Activated CD4-positive, alpha-beta T cell treated with anti-CD3 and anti-CD28 coated beads for 4 hours (primary cell): ENCODE measurements at places on chromosomes 6 and 20.

DNA sequence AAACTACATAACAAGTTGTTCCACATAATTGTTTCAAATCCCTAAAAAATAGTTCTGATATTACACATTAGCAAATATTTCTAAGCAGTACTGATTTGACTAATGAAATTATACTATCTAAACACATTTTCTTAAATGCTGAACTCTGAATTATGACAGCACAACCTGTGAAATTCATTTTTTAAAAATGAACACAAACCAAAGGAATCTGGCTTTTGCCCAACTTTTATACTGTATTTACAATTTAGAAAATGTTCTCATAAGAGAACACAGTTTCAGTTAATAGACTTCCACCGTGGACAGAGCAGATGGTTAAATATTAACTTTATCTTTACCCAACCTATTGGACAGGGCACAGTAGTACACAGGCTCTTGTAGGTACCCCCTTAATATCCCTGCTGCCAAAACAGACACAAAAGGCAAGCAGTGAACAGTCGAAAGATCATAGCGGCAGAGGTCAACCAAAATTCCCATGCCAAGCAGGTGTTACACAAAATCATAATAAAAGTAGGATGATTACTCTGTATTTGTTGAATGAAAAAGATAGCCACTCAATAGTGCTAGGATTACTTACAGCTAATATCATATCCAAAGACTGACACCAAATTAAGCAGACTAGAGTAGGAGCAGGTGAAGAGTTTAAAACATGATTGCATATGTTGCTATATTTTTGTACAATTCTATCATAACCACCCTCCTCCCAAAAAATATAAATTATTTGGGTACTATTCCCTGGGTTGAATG is 122.5 kb downstream of the RNGTT start:
- no peak for DNase-seq

- no peak for DNase-seq
These were observed 98.0 kb downstream of the FNDC1 start for GRCh38 chr6:159267165-159267564.

- DNase-seq = no peak
These were observed 65.9 kb downstream of the DLL1 start for GRCh38 chr6:170224694-170225660.

DNA sequence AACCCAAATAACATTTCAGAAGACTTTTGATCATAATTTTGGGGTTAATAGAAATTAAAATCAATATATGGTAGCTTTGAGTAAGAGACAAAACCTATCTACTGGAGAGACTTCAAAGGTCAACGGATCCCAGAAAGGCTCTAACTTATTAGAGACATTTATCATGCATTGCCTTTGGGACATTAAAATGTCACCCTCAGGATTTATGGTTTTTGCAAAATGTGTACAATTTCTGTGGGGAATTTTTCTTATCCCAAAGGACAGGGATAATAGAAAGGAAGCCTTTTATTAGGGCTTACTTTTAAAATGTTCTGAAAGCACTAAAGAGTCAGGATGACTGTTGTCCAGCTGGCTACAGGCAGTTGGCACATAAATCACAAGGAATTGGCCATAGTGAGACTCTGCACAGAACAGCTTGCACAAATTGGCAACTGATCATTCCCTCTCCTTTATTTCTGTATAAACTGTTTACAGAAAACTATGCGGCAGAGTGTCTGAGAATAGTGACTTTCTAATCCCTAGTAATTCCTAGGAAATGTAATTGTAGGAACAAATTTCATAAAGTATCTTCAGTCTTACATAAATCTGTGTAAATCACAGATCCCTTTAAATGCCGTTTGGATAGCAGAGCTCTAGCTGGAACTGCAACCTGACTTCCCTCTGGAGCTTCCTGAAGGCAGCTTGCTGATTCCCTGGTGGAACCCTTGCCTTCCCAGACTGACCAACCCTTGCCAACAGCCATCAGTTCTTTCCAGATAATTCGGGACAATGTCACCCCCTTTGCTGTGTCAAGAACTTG is 201.1 kb upstream of the PREP start:
- DNase-seq = no peak

DNA sequence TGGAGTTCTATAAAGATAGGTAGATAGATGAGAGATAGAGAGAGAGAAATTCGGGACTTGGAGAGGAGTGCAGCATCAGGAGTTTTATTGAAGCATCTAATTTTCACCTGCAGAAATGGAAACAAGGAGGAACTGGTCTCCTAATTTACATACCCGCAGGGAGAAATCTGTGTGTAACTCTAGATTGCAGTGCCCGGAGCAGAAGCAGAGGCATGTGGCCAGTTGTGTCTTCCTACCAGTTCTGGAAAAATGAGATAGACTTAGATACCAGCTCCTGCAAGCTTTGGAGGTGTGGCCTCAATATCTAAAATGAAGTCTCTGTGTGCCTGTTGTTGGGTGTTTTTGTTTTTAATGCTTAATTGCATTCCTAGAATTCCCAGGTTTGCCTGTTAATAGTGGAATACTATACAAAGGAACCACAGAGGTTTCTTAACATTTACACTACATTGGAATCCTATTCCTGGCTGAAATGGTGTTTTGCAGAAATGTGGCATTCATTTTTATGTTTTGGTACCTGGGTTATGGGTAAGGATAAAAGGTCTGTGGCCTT is 57.4 kb downstream of the DTD1 start:
- no peak for DNase-seq

GRCh38 chr6:82331031-82331773 is 32.4 kb upstream of the TPBG start:
- no peak for DNase-seq

DNA sequence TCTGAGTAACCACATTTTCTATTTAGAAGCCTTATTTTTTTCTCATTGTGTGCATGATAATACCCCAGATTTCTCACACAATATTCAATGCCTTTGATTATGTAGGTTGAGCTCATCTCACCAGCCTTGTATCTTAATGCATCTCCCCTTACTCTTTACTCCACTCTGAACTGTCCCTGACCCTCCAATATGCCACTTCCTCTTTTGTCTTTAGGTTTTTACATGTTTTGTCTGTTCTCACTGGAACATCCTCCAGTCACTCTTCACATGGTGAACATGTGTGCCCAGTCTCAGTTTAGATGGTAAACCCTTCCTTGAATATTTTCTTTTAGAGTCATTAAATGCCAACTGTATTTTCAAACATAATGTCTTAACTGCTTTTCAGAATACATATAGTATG is 392.9 kb upstream of the IMPG1 start:
- DNase-seq = no peak

- peak; percentile 2 for DNase-seq
These were observed at the start of gene ELOVL2 for GRCh38 chr6:11043961-11044711. TSS of gene ELOVL2 (minus strand) at chr6:11044305. CDS start at chr6:11044230, 75 bp downstream.

DNA sequence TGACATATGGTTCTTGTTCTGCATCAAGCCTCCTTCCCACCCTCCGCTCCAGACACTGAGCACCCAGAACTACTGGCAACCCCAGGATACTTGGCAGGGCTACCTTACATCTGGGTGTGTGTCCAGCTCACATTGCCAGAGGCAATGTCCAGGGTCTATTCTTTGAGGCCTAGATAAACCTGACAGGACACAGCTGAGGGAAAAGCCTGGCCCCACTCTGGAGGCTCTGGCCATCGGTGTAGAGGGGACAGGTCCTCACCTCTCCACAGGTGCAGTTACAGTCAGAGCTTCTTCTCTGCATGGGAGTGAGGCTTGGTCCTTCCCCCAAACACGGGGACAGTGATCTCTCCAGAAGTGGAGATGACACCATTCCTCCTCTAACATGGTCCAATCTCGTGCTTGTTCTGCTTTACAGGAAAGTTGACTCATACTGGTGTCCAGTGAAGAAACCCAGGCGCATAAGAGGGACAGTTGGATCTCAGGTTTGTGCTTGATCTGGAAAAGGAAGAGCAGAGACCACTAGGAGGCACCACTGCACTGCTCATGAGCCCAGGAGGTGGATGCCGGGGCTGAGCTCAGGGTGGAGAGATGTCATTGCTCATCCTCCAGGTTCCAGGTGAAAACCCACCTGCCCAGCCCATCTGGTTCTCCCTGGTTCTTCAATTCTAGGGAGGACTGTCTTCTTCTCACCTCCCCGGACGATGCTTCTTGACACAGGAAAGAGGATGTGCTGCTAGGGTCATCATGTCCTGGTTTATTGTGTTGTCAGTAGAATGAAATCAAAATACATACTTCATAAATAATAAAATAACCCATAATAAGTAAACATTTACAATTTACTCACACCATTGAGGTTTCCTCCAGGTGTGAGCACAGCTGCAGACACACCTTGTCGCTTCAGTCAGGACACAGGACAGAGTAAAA is 14.7 kb downstream of the HLA-F start:
- peak; percentile 75 for DNase-seq

DNA sequence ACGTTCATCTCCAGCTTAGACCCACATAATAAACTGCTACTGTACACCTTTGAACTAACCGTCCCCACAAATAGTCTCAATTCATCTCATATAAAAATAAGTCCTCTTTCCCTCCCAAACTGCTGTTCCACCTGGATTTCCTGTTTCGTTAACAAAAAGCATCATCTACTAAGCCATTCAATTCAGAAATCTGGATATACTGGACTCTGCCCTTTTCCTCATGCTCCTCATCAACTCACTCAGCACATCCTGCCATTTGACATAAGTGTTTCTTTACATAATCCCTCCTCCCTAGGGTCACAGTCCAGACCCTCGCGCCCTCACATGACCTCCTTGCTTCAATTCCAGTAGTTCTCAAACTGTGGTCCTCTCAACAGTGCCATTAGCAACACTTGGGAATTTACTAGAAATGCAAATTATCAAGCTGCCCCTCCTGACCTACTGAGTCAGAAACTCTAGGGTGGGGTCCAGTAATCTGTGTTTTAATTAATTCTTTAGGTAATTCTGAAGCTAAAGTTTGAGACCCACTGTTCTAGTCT is 4.5 kb downstream of the MKKS start:
- no peak for DNase-seq

DNA sequence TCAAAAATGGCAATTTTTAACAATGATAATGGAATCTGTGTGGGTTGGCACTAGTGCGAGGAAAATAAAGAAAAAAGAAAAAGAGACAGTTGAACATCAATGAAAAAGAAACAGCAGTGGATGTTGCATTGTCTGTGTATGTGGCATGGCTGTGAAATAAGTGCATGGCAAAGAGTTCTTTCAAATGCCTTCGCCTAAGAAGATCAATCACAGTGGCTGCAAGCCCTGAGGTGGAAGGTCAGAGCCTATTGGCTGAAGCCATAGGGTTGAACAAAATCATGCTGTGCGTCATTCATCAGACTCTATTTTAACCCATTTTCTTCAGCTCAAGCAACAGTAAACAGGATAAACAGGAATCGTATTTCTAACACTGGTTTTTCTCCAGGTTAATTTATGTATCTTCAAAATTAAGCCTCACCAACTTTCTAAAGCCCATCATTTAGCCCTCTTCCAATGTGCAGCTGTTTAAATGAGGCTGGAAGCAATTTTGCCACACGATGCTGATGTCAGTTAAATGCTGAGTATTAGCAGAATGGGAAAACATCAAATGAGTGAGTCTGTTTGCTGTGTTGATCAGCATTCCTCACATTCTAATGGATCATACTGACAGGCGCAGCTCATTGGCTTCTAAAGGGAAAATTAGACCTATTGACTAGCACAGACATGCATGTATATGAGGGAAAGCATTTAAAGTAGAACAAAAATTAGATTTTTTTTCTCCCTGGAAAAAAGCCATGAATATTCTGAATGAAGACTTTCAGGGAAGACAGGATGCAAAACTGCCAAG is 955.9 kb upstream of the EYS start:
- DNase-seq = no peak

GRCh38 chr20:20399531-20400500 is 31.9 kb downstream of the INSM1 start:
- DNase-seq = no peak

DNA sequence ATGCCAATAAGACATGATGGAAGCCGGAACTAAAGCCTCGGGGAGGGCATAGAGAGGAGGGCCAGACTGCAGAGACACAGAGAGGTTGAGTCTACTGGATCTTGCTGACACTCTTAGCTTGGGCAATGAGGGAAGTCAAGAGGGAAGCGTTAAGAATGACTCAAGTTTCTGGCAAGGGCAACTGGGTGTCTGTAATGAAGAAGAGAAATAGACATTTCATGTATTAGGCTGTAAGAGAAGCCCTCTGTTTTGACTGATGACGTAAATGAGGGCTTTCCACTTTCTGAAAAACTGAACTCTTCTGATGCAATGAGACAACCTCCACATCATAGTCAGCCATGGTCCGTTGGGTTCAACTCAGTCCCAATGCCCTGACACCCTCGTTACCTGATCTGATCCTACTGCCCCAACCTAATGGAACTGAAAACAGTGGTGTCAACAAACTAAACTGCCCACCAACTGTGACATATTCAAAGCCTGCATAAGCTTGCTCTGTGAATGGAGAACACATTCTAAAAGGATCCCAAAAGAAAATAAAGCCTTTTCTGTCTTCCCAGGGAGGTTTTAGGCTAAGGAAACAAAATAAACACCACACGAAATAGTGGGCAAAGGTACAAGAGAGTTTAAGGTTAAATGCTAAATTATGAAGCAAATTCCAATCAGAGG is 45.8 kb upstream of the PNRC1 start:
- no peak for DNase-seq

DNA sequence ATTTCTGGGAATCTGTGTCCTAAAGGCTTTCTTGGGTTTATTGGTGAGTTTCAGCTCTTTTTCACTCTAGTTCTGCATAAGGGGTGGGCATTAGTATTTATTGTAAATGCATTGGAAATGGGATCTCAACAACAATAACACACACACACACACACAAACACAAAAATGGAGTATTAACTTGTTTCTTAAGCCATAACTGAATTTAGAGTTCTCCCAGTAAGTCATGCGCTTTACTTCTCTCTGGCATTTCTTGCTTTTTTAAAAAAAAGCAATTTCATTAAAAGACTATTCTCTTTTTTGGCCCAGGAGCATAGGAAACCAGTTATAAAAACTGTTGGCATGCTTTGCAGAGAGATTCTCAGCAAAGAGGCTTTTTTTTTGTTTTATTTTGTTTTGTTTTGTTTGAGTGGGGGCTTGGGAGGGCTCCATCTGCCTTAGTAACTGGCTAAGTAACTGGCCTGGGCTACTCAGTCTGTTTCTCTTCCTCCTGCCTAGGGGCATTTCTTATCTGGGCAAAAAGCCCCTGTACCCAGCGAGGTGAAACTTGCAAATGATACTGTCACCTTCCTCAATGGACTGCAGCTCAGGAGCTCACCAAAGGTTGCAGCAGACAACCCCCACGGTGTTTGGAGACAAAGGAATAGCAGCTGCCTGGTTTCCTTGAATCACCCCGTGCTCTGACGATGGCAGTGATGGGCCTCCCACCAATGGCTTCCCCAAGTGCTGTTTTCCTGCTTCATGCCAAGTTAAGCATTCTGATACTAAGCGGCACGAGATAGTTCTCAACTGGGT is 128.5 kb downstream of the BCAS1 start:
- DNase-seq = no peak

- DNase-seq = no peak
These were observed 148.5 kb downstream of the FOXC1 start for GRCh38 chr6:1758076-1758679.

GRCh38 chr6:83257791-83258190 is 64.6 kb downstream of the RWDD2A start:
- DNase-seq = no peak

GRCh38 chr6:62162858-62163257 is 123.2 kb downstream of the KHDRBS2 start:
- no peak for DNase-seq
